ENCODE measurements at places on chromosomes 12 and 14.

- no peak for DNase-seq
These were observed 284.4 kb downstream of the MDGA2 start for GRCh38 chr14:47390831-47391504.

- no peak for DNase-seq
These were observed 203.1 kb upstream of the C14orf180 start for GRCh38 chr14:104376202-104377140.

DNA sequence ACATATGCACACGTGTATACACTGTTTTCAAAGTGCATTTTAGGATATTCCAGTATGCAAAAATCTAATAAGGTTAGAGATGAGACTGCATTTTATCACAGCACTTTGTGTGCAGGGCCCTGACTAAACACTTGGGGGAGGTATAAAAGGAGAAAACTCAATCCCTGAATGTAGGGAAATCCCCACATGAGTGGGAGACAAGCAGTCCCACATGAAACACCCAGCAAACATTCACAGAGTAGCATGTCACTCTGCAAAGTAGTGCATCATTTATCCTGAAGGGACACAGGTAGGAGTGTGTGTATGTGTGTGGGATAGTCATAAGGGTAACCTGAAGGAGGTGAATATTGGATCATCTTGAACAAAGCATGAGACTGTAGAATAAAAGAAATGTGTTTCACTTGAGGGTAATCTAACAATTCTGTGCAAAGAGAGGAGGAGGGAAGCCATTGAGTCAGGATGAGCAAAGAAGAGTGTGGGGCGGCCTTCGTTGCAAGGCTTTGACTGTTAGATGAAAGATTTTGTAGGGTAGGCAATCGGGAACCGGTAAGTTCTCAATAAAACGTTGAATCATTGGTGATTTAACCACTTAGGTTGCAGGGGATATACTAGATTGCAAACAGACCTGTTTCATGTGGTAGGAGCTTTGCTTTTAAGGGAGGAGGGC lies 2.9 kb downstream of the PRPF40B start:
- DNase-seq: no peak

- no peak for DNase-seq
These were observed 151.6 kb downstream of the HELB start for GRCh38 chr12:66453844-66454243.

DNA sequence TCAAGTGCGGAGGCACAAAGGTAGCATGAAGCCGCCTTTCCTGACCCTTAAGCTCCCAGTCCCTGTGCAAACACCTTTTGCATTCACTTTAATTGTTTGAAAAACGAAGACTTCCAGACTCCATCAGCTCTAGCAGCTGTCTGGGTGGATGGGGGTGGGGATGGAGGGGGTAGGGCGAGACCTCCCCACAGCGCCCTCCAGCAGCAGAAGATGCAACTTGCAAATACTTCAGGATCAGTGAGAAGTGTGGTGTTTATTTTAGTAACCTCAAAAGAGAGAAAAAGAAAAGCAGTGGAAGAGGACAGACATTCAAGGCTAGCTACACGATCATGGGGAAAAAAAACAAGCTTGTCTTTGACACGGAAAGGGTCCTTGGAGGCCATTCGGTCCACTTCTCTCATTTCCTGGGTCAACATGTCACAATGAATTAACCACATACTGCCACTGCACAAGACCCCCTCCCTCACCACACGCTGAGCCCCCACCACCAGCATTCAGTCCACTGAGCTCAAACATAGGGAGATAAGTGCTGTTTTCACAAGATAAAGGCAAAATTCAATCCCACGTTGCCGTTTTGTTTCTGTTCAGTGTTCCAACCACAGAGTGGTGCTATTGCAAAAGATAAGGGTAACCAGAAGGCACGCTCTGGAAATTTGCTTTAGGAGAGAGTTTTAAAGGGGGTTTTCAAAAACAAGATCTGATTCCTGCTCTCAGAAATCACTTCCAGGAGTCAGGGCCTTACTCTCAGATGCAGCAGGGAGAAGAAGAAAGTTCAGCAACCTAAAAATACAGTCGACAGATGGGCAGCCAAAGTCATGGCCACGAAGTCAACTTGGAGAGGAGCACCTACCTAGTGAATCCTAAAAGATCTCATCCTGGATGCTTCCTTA lies 3.3 kb upstream of the NTF3 start:
- DNase-seq: peak; percentile 52

GRCh38 chr14:101028971-101029667 lies 125.6 kb upstream of the RTL1 start:
- peak; percentile 29 for DNase-seq

- no peak for DNase-seq
These were observed 18.9 kb upstream of the ANKRD33 start for GRCh38 chr12:51868821-51869495.

DNA sequence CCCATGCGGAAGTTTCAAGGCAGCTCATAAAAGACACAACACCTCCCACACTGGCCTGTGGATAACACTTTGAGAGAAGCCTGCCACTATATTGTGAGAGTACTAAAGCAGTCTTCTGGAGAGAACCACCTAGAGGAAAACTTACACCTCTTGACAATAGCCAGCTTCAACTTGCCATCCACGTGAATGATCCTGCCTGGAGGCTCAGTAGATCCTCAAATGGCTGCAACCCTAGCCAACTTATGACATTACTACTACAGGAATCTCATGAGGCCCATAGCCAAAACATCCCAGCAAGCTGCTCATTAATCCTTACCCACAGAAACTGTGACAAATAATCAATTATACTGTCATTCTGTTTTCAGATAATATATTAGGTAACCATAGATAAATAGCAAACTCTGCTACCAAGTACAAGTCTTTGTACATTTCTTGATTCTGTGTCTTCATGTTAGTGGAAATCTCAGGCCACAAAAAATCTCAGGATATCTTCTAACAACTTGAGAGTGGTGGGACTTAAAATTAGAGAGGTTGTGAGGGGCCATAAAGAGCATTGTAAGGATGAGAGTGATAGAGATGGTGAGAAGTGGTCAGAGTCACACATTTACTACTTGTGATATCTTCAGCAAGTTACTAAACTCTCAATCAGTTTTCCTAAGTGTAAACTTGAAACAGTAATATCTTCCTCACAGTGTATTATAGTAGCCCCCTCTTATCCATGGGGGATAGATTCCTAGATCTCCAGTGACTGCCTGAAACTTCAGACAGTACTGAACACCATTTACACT lies 368.0 kb downstream of the C12orf50 start:
- no peak for DNase-seq

- peak; percentile 58 for DNase-seq
These were observed 410.8 kb downstream of the NAV3 start for GRCh38 chr12:78241446-78241845.

DNA sequence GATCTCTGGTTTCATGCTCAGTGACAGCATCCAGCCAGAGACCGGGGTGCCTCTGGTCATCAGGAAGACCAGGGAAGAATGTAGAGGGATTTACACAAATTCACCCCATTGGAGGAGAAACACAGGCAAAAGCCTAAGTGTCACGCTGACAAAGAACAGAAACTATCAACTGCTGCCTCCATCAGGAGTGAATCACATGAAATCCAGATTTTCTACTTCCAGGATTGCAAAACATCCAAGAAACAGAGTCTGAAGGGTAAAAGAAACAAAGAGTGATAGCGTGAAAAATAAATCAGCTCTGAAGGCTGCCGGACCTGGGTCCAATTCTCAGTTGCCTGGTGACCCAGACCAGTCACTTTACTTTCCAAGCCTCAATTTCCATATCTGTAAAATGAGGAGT lies 136.1 kb upstream of the MAP1LC3B2 start:
- no peak for DNase-seq

DNA sequence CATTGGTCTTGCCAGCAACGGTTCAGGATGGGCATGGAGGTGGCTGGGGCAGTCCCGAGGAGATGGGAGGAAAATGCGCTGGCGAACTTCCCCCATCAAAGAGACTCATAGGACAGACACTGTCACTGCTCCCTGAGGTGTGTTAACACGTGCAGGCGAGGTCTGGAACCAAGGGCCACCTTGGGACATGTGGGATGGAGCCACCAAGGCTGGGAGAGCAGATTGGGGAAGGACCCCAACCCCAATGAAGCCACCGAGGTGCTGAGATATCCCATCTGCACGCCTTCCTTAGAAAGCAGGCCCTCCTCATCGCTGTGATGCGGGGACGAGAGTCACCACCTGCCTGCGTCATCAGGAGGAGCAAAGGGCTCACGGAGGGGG lies 16.9 kb upstream of the BEGAIN start:
- no peak for DNase-seq

DNA sequence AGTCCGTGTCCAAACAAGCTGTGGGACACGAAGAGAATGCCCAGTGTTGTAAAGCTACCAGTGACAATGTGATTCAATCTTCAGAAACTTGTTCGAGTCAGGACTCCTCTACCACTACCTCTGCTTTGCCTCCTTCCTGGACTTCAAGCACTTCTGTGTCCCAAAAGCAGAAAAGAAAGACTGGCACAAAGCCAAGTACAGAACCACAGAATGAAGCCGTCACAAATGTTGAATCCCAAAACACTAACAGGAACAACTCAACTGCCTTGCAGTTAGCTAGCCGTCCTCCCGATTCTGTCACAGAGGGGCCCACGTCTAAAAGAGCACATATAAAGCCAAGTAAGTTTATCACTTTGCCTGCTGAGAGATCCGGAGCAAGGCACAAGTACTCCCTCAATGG lies 284.9 kb downstream of the LRFN5 start:
- no peak for DNase-seq

Measured in NCI-H1417 (cell line).